ENCODE measurements at places on chromosomes 13 and 19.

DNA sequence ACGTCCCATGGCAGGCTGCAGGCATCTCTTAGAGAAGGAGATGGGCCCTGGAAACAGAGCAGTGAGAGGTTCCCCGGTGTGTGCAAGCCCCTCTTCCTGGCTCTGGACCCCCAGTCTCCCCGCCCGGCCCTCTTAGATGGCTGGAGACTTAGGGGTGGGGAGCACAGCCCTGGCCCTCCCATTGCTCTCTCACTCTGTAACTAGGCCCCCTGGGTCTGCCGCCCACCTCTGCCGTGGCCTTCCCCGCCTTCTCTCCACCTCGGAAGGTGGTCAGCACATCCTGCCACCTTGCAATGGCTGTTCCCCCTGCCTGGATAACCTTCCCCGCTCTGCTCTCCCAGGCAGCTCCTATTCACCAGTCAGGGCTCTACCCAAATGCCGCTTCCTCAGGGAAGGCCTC, 21.8 kb upstream of the C2CD4C start:
- DNase-seq, result no peak

DNA sequence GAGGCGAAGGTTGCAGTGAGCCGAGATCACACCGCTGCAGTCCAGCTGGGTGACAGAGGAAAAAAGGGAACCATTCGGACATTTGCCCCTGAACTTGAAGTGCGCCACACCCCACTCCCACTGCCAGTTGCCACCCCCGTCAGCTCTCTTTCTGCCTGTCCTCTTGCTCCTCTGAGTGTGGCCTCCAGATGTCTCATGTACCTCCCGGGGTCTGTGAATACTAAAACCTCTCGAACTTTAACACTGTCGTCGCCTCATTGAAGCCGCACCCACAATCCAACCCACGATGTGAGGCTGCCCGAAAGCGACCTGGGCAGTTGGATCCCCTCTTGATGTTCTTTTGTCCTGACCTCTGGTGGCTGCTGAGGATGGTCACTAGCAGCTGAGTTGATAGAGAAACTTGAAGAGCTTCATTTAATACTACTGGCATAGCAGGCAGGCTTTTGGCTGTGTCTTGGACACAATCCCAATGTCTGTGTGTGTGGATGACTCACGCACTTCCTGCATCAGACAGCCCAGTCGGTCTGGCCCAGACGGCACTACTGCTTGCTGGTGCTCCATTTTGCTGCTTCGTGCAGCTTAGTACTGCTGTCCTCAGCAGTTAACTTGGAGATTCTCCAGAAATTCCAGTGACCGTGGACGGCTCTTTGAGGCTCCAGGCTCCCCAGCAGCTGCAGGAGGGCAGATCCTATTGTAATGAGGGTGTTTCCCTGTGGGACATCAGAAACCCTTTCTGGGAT, 4.2 kb downstream of the FPR3 start:
- DNase-seq, result no peak

DNA sequence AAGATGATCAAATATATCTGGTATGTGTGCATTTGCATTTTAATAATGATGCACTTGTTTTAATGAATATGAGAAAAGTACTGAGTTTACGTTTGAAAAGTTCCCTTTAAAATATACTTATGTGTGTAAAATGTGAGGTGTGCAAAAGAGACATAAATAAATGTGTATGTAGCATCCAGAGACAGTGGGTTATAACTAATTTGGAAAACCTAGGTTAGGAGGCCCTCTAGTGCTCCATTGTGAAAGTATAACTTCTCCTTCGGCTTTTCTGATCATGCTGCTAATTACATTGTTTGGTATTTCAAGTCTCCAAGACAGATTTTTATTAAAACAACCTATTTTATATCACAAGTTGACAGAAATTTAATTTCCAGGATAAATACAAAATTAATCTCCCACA, 30.1 kb downstream of the SCEL start:
- DNase-seq, result no peak

GRCh38 chr13:42807241-42807640, 25.9 kb downstream of the FAM216B start:
- no peak for DNase-seq

DNA sequence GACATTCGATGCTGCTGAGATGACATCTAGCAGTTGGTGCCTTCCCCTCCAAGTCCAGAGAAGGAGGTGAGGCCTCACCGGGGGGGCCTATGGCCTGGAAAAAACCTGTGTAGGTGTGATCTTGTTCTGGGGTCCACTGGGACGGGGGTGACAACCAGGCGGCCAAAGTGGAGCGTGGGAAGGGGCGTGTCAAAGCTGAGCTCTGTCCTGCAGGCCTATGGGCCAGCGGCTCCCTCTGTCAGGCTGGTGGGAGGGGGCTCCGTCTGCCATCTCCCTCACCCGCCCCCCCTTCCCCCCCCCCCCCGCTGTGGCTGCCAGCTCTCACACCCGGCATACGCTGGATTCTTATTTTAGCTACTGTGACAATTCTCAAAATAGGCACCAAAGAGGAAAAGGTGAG, 56.7 kb upstream of the UQCRFS1 start:
- DNase-seq, result no peak

DNA sequence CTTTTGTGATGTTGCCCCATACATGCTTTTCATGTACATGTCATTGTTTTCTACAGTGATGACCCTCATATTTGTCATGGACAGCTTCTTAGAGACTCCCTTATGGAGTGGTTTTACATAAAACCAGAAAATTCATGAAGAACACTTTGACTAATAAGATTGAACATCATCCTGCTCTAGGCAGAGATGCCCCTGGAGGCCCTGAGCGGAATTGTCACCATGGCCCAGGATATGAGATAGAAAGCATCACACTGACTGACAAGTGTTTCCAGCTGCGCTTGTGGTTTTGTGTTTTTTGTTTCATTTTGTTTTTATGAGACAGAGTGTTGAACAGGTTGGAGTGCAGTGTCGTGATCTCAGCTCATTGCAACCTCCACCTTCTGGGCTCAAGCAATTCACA, 22.2 kb downstream of the ZNF701 start:
- DNase-seq, result no peak

DNA sequence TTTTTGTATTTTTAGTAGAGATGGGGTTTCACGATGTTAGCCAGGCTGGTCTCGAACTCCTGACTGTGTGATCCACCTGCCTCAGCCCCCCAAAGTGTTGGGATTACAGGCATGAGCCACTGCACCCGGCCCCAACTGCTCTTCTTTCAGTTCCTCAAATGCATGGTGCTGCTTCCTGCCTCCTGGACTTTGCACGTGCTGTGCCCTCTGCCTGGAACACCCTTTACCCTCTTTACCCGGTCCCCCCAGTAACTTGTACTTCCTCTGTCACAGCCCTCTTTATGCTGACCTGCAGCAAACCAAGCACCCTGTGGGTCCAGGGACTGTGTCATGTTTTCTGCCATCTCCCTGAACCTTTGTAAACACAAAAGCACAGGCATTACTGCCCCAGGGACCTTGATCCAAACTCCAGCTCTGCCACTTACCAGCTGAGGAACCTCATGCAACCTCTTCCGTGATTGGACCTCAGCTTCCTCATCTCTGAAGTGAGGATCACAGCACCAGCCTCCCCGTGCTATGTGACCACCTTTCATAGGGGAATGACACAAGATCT, 3.8 kb downstream of the BLVRB start:
- DNase-seq, result peak; percentile 24

Data from stimulated activated naive B cell treated with anti-CD40 and anti-IgM and Interleukin-4, amounts not matched to agents 10 μg/mL and 1 μg/mL and 100 μg/mL, for 72 hours (primary cell).